ENCODE measurements at places on chromosomes 5 and 9.

GRCh38 chr9:93261735-93262523 lies 78.0 kb downstream of the WNK2 start:
- no peak for DNase-seq

GRCh38 chr5:151523335-151523734 lies 67.8 kb downstream of the FAT2 start:
- peak; percentile 45 for DNase-seq

- DNase-seq = no peak
These were observed 45.5 kb upstream of the IFNE start for GRCh38 chr9:21527579-21527978.

GRCh38 chr5:2848619-2849018 lies 97.1 kb upstream of the IRX2 start:
- DNase-seq = no peak

- peak; percentile 52 for DNase-seq
These were observed 57.2 kb upstream of the DHFR start for GRCh38 chr5:80711938-80712337.

- DNase-seq = no peak
These were observed 367.4 kb upstream of the TRPC7 start for GRCh38 chr5:136732751-136733150.

DNA sequence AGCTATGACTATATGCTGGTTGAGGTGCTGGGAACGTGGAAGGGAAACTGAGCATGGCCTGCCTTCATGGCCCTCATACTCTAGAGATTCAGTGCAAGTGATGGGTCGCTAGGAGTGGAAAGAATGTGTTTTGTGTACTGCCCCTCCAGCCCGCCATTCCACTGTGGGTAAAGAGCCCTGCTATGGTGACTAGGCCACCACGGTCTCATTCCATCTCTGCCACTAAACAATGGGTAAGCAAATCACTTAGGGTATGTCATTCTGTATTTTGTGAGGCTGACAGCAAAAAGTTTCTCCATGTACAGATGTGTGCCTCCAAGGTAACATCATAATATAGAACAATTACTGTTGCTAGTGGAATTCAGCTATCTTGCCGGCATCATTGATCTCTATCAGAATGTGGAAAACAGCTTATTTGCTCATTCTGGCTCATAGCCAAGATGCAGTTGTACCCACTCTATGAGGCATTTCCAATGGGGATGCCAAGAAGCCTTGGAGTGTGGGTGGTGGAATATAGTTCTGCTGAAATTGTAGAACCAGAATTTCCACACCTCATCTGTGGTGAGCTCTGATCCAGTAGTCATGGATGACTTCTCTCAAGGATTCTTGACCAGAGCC lies 12.5 kb downstream of the SMARCA2 start:
- no peak for DNase-seq

GRCh38 chr5:15183520-15183919 lies 311.9 kb upstream of the ANKH start:
- DNase-seq = peak; percentile 10

DNA sequence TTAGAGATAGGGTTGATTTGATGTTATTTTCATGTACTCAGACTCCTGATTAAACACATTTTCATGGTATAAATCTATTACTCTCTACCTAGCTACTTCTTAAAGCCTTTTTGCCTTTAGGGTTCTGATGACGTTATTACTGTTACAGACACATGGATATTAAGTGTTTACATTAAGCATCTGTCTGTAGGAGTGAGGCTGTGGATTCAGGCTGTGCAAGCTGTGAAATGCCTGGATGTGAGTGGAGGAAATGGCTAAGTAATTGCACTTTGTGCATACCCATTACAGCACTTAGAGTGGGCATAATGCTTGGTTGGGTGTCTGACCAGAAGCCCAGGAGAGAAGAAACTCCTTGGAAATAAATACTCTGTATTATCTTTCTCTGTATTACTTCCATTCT lies 186.8 kb downstream of the SNX18 start:
- DNase-seq = no peak

GRCh38 chr9:95627802-95628201 lies 111.0 kb upstream of the PTCH1 start:
- DNase-seq = no peak

GRCh38 chr5:13878357-13878756 lies 66.1 kb downstream of the DNAH5 start:
- DNase-seq = no peak

GRCh38 chr5:58875599-58875998 lies 292.7 kb downstream of the RAB3C start:
- DNase-seq = no peak

GRCh38 chr9:114938687-114939575 lies 8.5 kb upstream of the TNFSF8 start:
- no peak for DNase-seq

GRCh38 chr5:136193322-136193935 lies 467 bp upstream of the SMIM32 start:
- DNase-seq = no peak

DNA sequence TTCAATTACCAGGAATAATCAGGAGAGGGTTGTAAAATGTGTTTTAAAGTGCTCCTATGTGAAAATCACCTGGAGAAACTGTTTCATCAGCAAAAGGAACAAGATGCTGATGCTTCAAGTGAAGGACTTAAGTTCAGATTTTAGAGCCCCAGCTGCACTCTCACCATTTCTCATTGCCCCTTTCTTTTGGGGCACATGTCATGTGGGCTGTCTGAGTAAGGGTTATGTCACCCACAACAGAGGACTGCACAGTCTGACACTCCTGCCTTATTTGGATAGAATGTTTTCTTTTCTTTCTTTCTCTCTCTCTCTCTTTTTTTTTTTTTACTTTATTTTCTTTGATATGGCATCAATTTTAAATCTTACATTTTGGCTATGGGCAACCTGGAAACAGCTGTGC lies 204.1 kb upstream of the EFNA5 start:
- no peak for DNase-seq

- DNase-seq = peak; percentile 25
These were observed 24.2 kb downstream of the PCDHGC5 start for GRCh38 chr5:141512911-141513626.

GRCh38 chr9:103816146-103816545 lies 278.0 kb upstream of the SMC2 start:
- no peak for DNase-seq

DNA sequence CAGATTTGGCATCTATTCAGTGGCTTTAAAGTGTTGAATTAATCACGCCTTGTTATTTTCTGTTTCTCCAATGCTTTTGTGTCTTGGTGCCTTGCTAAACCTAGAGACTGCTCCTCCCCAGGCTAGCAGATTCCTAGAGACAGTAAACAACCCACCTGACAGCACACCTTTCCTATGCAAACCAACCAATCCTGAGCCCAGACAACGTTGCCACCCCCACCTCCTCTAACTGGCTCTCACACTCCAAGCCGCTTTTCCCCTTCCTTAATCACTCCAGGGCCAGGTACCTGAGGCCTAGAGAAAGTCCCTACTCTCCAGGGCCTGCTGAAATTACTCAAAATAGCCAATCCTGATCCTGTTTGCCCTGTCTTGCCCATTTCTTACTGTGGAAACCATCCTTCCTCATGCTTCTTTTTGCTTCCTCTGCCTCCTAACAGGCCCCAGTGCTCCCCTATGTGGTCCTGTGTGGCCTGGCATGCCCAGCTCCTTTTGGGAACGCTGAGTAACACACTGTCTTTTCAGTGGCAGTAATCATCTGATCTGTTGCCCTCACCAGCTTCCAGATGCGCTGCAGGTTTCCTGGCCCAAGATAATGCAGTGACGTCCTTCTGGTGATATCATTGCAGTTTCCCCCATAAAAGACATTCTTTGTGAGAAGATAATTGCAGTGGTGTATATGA lies 53.4 kb downstream of the GAS1 start:
- no peak for DNase-seq

DNA sequence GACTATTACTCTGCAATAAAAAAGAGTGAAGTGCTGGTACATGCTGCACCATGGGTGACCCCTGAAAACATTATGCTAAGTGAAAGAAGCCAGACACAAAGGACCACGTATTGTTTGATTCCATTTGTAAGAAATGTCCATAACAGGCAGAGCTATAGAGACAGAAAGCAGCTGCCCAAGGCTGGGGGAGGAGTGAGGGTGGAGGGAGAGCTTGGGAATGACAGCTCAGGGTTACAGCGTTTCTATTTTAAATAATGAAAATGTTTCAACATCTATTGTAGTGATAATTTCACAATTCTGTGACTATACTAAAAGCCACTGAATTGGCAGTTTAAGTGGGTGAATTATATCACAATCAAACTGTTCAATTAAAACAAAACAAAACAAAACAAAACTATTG lies 81.7 kb downstream of the MYO10 start:
- DNase-seq = no peak

GRCh38 chr9:107973451-107973850 lies 483.9 kb upstream of the KLF4 start:
- no peak for DNase-seq

GRCh38 chr5:146947181-146947941 lies 68.8 kb upstream of the PPP2R2B start:
- DNase-seq = peak; percentile 26

Data from ACHN (cell line).